Metanephros (tissue), 2 donors: ENCODE measurements at places on chromosomes 5 and 9. TPM values are rescaled to one million over a fixed set of nuclear protein-coding genes. Genes with fewer than 3 reads are reported as not detected.

CMBL gene
- total RNA-seq: 40.2 TPM

TPM2 gene
- total RNA-seq: 665 TPM

MYOZ3 gene
- 10.7 TPM for total RNA-seq

NPR3 gene
- 27.6 TPM for total RNA-seq

GMCL2 gene
- not detected for total RNA-seq

FABP6 gene
- total RNA-seq: not detected

PCDHGB2 gene
- 8.8 TPM for total RNA-seq

MXD3 gene
- total RNA-seq: 32.5 TPM

LCN10 gene
- 0.47 TPM for total RNA-seq

F12 gene
- total RNA-seq: 0.29 TPM

PIP5KL1 gene
- 2.3 TPM for total RNA-seq

PSAT1 gene
- 15.9 TPM for total RNA-seq

ACOT12 gene
- 1.3 TPM for total RNA-seq

PLAC8L1 gene
- not detected for total RNA-seq

CCDC152 gene
- 1.6 TPM for total RNA-seq

FIBCD1 gene
- total RNA-seq: 0.29 TPM

SHOC1 gene
- total RNA-seq: 1.2 TPM

ZFP2 gene
- 3.6 TPM for total RNA-seq

NUTM2G gene
- total RNA-seq: not detected

RNF208 gene
- 4.1 TPM for total RNA-seq

POLR3G gene
- total RNA-seq: 1.8 TPM

CHD1 gene
- total RNA-seq: 74.5 TPM

F2RL1 gene
- 25.9 TPM for total RNA-seq

GPR151 gene
- not detected for total RNA-seq

PCDHB11 gene
- total RNA-seq: 8.5 TPM

TAF9 gene
- total RNA-seq: 32.7 TPM

SPATA6L gene
- total RNA-seq: 6.5 TPM

UNC5A gene
- total RNA-seq: 0.29 TPM

SPACA9 gene
- total RNA-seq: 6.0 TPM

NR5A1 gene
- 0.12 TPM for total RNA-seq

EIF4E1B gene
- not detected for total RNA-seq

POLE3 gene
- 29.3 TPM for total RNA-seq

RANBP6 gene
- 29.3 TPM for total RNA-seq

CANX gene
- total RNA-seq: 650 TPM

SAXO1 gene
- 0.93 TPM for total RNA-seq

BRD3 gene
- total RNA-seq: 30.0 TPM

C5orf22 gene
- total RNA-seq: 34.5 TPM

ADAMTS2 gene
- 32.0 TPM for total RNA-seq

PCDHB1 gene
- total RNA-seq: 0.18 TPM

EQTN gene
- total RNA-seq: 1.4 TPM

BARHL1 gene
- total RNA-seq: not detected

SLC25A2 gene
- total RNA-seq: 0.35 TPM

PTGS1 gene
- total RNA-seq: 9.6 TPM

TAF11L5 gene
- total RNA-seq: not detected

MARCOL gene
- total RNA-seq: not detected

ZNF618 gene
- 31.5 TPM for total RNA-seq

CATSPER3 gene
- 0.58 TPM for total RNA-seq

LRRC14B gene
- 13.7 TPM for total RNA-seq

SLC34A3 gene
- total RNA-seq: 3.0 TPM

FCHSD1 gene
- 12.4 TPM for total RNA-seq

ARSI gene
- total RNA-seq: 5.3 TPM

NOXA1 gene
- total RNA-seq: 5.3 TPM

TTLL11 gene
- 9.1 TPM for total RNA-seq

NEUROG1 gene
- total RNA-seq: not detected

SLC36A2 gene
- total RNA-seq: 6.4 TPM

PCAT7 gene
- total RNA-seq: 0.06 TPM

AK8 gene
- 1.9 TPM for total RNA-seq

STK32A gene
- total RNA-seq: 17.1 TPM

PCSK5 gene
- 25.0 TPM for total RNA-seq

TRIM36 gene
- total RNA-seq: 1.3 TPM
